ENCODE measurements at places on chromosomes 16 and 17. TPM values are rescaled to one million over a fixed set of nuclear protein-coding genes. Genes with fewer than 3 reads are reported as not detected.

DNA sequence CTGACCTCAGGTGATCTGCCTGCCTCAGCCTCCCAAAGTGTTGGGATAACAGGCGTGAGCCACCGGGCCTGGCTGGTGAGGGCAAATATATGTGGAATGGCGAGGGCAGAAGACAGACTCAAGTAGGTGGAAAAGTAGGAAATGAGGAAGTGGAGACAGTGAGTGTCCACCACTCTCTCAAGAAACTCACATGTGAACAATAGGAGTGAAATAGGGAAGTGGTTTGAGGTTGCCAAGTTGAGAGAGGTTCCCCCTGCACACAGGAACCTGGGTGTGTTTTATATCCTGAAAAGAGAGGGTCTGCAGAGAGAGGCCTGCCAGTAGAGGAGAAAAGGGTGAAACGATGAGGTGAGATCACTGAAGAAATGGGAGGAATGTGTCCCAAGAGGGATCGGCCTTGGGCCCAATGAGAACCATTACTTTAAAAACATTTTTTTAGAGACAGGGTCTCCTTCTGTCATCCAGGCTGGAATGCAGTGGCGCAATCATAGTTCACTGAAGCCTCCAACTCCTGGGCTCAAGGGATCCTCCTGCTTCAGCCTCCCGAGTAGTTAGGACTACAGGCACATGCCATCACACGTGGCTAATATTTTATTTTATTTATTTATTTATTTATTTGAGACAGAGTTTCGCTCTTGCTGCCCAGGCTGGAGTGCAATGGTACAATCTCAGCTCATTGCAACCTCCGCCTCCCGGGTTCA, 17.1 kb upstream of the CORO1A start:
- DNase-seq = no peak

- peak; percentile 78 for DNase-seq
These were observed 27.8 kb downstream of the GNPTG start for GRCh38 chr16:1379304-1380076.

Gene PMFBP1
- not detected for total RNA-seq

Gene ACLY
- 124 TPM for total RNA-seq

DNA sequence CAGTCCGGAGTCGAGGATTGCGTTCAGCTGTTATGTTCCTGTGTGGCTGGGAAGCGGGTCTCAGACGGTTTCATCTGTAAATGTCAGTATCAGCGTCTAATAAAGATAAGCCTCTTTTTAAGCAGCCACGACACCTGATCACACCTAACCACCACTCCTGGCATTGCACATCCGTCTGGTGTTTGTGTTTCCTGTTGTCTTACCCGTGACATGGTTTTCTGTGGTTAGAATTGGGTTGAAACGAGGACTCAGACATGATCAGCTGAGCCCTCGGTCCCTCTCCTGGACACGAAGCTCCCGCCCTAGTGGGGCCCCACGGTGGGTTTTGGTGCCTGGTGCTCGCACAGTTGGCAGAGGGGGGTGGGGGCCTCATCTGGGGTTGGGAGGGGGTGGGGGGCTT, 18.3 kb downstream of the CPNE7 start:
- no peak for DNase-seq

Gene CCL23
- total RNA-seq = not detected

Gene ATP2A3
- total RNA-seq = 0.80 TPM

Gene DUS1L
- 99.0 TPM for total RNA-seq

- DNase-seq = no peak
These were observed 4.7 kb upstream of the COQ7 start for GRCh38 chr16:19062706-19063105.

DNA sequence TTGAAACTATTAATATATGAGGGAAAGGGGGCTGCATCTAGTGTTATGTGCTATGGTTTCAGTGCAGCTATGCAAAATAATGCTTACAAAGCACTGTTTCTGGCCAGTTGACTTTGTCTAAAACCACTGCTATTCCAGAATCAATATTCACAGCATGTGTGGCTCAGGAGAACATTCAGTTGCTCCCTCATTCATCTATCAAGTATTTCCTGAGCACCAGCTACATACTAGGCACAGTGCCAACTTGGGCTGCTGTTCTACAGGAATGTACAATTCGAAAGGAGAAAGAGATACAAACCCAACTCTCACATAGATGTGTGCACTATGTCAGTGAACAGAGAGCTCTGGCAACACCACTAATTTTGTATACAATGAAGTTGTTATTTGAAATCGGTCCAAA, 183.0 kb downstream of the PHKB start:
- DNase-seq = peak; percentile 29

- DNase-seq = peak; percentile 2
These were observed 1.9 kb upstream of the UNC13D start for GRCh38 chr17:75845933-75846691.

- DNase-seq = peak; percentile 56
These were observed 690 bp downstream of the RHOT1 start for GRCh38 chr17:32142857-32143526.

Gene SOCS7
- 10.1 TPM for total RNA-seq

GRCh38 chr17:35764123-35764991, 3.7 kb downstream of the C17orf50 start:
- peak; percentile 92 for DNase-seq

Gene TBC1D3I
- total RNA-seq = not detected

DNA sequence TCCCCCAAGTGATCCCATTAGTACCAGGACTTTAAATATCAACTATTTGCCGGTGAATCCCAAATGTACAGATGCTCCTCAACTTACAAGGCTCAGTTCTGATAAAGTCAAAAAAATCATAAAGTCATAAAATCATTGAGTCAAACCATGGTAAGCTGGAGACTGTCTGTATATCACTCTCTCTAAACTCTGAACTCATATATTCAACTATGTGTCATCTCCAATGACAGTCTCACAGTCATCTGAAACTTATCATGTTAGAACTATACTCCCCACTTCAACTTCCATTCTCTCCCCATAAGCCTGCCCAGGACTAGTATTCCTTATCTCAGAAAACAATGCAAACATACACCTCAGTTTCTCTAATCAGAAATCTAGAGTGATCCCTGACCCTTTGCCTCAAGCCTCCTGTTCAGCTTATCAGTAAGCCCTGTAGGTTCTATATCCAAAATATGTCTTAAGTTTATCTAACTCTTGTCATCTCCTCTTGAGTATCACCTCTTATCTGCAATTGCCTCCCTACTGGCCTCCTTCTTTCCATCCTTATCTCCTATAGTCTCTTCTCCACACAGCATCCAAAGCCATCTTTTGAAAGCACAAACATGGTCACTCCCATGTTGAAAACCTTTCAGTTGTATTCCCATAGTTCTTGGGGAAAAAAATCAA, 55.0 kb downstream of the SSH2 start:
- no peak for DNase-seq

GRCh38 chr16:12078405-12079280, 102.1 kb downstream of the SNX29 start:
- no peak for DNase-seq

GRCh38 chr16:73617738-73618137, 569.8 kb upstream of the ZFHX3 start:
- no peak for DNase-seq

Gene CCL17
- total RNA-seq = not detected

GRCh38 chr17:61481421-61481820, 29.2 kb downstream of the TBX4 start:
- DNase-seq = no peak

Gene DNAH9
- total RNA-seq = 16.7 TPM
